ENCODE measurements at places on chromosomes 6 and 20. TPM values are rescaled to one million over a fixed set of nuclear protein-coding genes. Genes with fewer than 3 reads are reported as not detected.

- no peak for DNase-seq
Observed at GRCh38 chr20:50335105-50335504, 144.5 kb downstream of the CEBPB start.

The FILIP1 gene
- 2.2 TPM for total RNA-seq

The ANKRD66 gene
- total RNA-seq: not detected

GRCh38 chr6:136150961-136151360, 99.2 kb downstream of the MTFR2 start:
- DNase-seq: no peak

The PCSK2 gene
- 1.2 TPM for total RNA-seq

DNA sequence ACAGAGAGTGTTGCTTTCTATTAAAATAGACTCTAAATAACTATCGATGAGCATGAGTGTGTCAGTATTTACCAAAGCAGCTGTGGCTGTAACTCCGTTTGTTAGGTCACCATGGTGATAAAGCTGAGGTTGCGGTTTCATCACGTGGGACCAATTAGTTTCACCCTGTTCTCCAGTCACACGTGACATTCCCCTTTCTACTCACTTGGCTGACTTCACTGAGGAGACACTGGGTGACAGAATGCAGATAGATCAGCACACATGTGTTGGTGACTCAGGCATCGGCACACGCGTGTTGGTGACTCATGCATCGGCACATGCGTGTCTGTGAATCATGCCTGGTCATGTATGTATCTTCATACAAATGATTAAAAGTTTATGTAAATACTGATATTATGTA, 285.4 kb downstream of the THBS2 start:
- no peak for DNase-seq

- DNase-seq: no peak
Observed at GRCh38 chr20:37873884-37874283, 29.0 kb upstream of the VSTM2L start.

GRCh38 chr6:169725125-169726048, 1.1 kb upstream of the PHF10 start:
- peak; percentile 89 for DNase-seq

The SLC24A3 gene
- total RNA-seq: 2.4 TPM

The BTNL2 gene
- not detected for total RNA-seq

DNA sequence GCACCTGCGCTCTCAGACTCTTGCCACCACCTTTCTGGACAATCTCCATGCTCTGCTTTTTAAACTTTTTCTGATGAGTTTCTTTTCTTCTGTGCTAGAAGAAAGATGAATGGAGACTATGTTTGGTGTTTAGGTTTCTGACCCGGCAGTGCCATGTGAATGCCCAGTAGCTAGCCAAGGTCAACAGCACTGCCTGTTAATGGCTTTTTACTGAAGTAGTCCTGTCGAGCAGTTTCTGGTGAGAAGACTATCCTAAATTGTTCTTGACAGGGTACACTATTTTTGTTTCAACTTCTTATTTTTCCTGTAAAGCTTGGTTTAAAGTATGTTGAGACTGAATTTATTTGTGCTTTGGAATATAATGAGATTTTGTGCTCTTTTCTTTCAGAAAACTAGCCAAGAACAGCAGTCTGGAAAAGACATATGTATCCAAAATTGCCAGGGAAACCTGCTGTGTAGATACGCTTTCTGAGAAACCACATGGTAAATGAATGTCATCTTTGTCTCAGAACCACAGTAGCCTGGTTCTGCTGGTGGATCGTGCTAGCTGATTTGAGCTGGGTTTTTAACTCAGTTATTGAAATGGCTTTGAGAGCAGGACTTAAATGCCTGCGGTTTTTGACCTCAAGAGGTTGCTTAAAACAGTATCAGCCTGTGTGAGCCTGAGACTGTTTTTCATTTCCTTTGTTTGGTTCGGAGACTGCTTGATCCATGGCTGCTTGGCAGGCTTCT, 48.1 kb downstream of the KCNS1 start:
- no peak for DNase-seq
